ENCODE measurements at places on chromosomes 5 and 9. TPM values are rescaled to one million over a fixed set of nuclear protein-coding genes. Genes with fewer than 3 reads are reported as not detected.

The ZNF367 gene
- total RNA-seq: 2.2 TPM

The WDR38 gene
- total RNA-seq: not detected

The SCGB3A2 gene
- not detected for total RNA-seq

The ACTBL2 gene
- not detected for total RNA-seq

The ADGRD2 gene
- total RNA-seq: not detected

The COL23A1 gene
- total RNA-seq: 0.86 TPM

The NME5 gene
- total RNA-seq: 17.0 TPM

The HIGD2A gene
- total RNA-seq: 125 TPM

The TMEM215 gene
- not detected for total RNA-seq

The SV2C gene
- 0.20 TPM for total RNA-seq

The CDKN2B gene
- 2.5 TPM for total RNA-seq

The ENTPD2 gene
- 41.1 TPM for total RNA-seq

The GPR151 gene
- total RNA-seq: not detected

The INSL6 gene
- total RNA-seq: not detected

The DIPK1B gene
- total RNA-seq: 8.8 TPM

The CARD9 gene
- 8.2 TPM for total RNA-seq

The SEC61B gene
- total RNA-seq: 123 TPM

The FAM78A gene
- 7.5 TPM for total RNA-seq

The SLCO6A1 gene
- not detected for total RNA-seq

The CAMK4 gene
- 5.0 TPM for total RNA-seq

The ALDH1A1 gene
- 452 TPM for total RNA-seq

All from mucosa of gallbladder (tissue), 1 donor.